ENCODE measurements at places on chromosomes 16 and 17.

DNA sequence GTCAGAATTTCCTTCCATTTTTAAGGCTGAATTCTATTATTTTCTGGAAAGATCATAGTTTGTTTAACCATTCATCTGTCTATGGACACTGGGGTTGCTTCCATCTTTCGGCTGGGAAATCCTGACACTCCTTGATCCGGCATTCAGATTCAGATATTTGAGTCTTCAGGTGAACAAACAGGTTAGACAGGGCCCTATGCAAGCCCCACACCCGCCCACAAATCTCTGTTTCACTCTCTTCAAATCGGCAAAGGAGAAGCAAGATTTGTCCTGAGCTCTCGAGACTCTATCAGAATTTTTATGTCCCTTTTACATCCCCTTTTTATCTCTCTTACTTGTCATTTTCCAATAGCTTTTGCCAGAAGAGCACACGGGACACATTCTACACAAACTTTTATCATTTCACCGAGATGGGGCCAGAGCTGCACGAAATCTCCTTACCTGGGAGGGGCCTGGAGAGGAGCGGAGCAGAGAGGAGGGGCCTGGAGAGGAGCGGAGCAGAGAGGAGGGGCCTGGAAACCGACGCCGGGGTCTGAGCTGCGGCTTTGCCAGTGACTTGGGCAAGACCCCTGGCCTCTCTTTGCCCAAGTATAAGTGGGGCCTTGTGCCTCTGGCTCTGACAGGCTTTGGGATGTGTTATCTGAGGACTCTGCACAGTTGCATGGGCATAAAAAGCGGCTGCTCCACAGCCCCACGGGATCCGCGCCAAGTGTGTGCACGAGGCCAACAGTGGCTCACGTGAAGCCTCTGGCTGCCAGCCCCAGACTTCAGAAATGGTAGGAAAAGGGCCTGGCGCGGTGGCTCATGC is 54.3 kb upstream of the RBFOX3 start:
- DNase-seq = peak; percentile 55

DNA sequence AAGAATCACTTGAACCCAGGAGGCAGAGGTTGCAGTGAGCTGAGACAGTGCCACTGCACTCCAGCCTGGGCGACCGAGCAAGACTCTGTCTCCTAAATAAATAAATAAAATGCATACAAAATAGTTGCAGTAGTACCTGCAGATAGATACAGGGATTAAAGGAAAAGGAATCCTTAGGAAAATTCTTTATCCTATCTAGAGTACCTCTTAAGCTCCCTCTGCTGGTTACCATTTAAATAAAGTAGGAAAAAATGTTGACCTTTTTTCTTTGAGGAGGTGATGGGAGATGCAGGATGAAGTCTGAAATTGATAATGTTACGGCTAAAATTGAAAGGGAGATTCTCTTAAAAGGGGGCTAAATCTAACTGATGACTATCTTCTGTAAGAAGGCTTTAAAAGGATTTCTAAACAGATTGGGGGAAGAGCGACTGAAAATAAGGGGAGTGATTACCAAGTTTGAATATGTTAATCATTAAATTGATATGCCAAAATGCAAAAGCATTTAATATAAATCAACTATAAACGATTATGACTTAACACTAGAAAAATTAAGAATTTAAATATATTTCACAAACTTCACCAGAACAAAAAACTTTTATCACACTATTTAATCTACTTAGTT is 29.4 kb downstream of the C16orf87 start:
- DNase-seq = no peak

DNA sequence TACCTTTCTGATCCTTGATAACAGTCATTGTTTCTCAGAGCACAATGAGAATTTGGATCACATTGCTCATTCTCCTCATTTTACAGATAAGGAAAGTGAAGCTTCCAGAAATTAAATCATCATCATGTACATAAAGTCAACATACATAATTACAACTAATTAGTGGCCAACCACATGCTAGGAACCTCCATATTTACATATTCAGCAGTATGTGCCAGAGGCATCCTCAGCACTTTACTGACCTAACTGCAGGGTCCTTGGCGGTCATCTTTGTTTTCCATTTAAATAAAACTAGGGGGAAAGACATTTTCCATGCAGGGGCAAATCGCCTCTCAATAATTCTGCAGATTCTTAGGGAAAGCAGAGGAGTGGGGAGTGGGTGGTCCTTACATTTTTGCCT is 752.9 kb downstream of the KCNJ2 start:
- DNase-seq = no peak

DNA sequence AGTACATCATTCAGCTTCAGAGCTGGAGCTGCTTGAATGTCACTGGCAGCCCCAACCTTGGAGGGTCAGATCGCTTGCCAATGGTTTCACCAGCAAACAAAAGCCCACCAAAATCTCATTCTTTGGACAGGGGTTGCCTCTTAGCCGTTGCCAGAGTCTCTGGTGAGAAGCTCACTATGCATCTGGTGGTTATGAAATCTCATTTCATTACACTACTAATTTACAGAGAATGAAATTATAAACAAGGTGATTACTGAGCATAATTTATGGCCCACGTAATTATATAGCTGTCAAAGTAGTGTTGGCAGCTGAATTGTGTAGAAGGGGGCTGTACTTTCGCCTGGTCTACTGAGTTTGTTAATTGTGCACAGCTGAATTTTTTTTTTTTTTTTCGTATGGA is 688.9 kb upstream of the KIF2B start:
- no peak for DNase-seq

DNA sequence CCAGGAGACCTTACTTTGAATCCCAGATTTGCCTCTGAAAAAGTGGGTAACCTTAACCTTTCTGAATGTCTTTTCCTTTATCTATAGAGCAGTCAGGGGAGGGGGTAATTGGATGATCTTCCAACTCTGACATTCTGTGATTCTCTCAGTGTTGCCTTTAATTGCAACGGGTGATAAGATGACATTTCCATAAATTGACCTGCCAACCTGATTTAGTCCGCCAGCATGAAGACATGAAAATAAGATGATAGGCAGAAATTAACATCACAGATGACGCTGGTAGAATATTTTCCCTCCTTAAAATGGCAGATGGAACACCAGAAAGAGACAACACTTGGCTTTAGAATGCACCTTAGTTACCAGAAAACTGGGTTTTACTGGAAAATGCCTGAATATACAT is 72.6 kb downstream of the VAT1L start:
- DNase-seq = no peak

DNA sequence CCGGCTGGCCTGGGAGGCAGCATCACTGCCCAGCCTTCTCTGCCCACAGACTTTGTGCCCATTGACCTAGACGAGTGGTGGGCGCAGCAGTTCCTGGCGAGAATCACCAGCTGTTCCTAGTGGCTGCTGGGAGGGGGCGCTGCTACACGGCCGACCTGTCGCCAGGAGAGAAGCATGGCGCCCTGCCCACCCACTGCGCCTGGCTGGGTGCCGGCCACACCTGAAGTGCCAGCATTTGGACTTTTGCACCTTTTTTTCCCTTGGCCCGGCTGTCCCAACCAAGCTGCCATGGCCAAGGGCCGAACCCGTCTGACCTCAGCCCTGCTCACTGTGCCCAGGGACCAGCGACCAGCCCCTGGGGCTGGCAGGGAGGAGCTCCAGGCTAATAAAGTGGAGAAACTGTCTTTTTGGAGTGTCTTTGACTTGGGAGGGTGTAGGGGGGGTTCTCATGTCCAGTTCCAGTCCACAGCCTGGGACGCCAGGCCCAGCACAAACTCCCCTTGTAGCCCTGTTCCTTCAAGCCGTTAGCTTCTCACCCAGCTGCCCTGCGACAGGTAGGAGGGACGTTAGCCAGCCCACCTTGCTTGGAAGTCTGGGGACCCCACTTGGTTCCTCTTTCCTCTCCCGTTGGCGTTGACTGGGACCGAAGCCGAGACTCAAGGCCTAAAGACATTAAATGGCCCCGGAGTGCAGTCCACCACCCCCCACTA is 939 bp upstream of the WDR90 start:
- DNase-seq = no peak

DNA sequence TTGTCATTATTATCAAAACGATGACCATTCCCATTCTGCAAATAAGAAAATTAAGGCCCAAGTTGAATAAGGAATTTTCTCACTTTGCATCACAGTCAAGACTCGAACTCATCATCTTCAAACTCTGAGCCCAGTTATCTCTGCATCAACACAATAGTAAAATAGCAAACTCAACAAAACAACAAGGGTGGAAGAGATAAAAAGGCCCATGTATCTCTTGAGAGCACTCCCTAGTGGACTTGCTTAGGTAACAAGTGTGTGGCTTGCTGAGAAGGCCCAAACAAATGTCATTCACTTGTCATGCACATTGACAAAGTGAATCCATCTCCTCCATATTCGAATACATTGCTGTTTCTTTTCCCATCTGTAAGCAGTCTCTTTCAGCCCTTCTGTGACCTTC is 412.0 kb upstream of the MAF start:
- no peak for DNase-seq

GRCh38 chr17:35086931-35087573 is 23.5 kb upstream of the RFFL start:
- no peak for DNase-seq

DNA sequence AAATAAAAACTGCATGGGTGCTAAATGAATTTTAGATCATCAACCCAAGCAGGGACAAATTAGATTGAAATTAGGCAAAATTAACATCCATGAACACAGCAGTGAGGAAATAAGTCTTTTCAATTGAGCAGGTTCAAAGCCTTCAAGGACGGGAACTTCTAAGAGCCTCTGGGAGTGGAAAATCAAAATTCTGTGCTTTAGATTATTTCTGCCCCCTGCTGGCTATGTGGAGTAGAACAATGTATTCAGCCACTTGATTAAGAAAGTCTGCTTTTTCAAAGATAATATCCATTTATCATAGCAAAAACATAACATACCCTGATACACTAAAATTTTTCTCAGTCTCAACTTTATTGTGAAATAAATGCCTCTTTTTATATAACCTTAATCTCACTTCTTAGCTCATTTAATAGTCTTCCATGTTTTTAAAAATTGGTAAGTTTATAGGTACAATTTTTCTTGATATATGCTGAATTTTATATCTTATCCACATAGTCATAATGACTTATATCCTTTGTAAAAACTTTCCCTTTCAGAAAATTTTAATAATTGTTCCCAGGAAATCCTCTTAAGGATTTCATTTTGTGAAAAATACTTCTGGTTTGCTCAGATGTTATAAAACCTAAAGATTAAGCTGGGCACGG is 28.1 kb upstream of the NOL11 start:
- peak; percentile 12 for DNase-seq

GRCh38 chr17:45038728-45039634 is 12.5 kb downstream of the DCAKD start:
- DNase-seq = no peak

- DNase-seq = no peak
Measured at GRCh38 chr16:66400503-66401380, 26.4 kb upstream of the BEAN1 start.

- no peak for DNase-seq
Measured at GRCh38 chr17:70206361-70207010, 37.2 kb downstream of the KCNJ2 start.

Measured in amygdala (tissue), 56 donors.